ENCODE measurements at places on chromosomes 1 and 21. TPM values are rescaled to one million over a fixed set of nuclear protein-coding genes. Genes with fewer than 3 reads are reported as not detected.

GRCh38 chr1:193634470-193634869 is 448.1 kb upstream of the B3GALT2 start:
- DNase-seq, result peak; percentile 11

CYYR1 gene
- total RNA-seq, result not detected

GRCh38 chr21:23951251-23951650 is 1656.0 kb downstream of the MRPL39 start:
- DNase-seq, result no peak

DNA sequence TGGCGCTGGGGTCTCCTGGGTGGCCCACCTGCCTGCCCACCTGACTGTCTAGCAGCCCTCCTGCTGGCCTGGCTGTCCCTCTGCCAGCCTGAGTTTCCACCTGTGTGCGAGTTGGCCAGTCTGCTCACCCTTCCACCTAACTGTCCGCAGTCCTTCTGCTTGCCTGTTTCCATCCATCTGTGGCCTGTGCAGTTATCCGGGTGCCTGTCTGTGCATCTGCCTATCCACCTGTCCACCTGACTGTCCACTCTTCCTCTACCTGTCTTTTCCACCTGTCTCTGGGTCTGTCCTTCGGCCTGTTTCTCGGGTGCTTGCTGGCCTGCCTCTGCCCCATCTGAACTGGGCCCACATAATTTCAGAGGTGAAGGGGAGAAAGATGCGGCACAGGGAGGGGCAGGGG is 1.9 kb downstream of the KCNQ4 start:
- no peak for DNase-seq
